ENCODE measurements at places on chromosomes 12 and 14.

DNA sequence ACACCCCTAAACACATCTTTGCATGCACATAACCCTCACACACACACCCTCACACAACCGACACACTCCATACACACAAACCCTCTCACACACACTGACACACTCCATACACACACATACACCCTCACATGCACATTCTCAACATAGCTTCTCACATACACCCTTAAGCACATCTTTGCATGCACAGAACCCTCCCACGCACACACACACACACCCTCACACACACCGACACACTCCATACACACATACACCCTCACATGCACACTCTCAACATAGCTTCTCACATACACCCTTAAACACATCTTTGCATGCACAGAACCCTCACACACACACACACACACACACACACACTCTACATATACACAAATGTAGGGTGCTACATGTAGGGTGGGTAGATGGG, 72.5 kb upstream of the NOS1 start:
- no peaks in the 10 kb centered on the region for H3K27me3 ChIP-seq
- no peak overlapping the region for H3K27ac ChIP-seq
- H3K4me1 ChIP-seq = no peaks in the 10 kb centered on the region

DNA sequence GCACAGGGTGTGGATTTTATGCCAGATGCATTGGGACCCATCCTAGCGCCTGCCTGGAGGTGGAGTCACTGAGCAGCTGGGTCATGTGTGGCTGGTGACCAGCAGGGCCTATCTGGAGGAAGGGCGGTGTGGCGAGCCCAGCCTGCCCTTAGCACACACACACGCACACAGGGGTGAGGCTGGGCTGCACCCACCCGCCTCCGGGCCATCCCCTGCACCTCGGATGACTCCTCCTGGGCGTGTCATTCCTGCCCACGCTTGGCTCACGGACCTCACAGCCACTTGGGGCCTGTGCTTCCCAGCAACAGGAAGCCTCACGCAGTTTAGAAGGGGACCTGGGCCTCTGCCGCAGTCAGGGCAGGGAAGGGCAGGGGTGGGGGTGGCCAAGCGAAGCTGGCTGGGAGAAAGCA, 36.2 kb upstream of the FZD10 start:
- DNase-seq = no peak
- no peaks in the 10 kb centered on the region for H3K4me1 ChIP-seq
- H3K36me3 ChIP-seq = no peaks in the 10 kb centered on the region
- H3K4me3 ChIP-seq = no peak overlapping the region

DNA sequence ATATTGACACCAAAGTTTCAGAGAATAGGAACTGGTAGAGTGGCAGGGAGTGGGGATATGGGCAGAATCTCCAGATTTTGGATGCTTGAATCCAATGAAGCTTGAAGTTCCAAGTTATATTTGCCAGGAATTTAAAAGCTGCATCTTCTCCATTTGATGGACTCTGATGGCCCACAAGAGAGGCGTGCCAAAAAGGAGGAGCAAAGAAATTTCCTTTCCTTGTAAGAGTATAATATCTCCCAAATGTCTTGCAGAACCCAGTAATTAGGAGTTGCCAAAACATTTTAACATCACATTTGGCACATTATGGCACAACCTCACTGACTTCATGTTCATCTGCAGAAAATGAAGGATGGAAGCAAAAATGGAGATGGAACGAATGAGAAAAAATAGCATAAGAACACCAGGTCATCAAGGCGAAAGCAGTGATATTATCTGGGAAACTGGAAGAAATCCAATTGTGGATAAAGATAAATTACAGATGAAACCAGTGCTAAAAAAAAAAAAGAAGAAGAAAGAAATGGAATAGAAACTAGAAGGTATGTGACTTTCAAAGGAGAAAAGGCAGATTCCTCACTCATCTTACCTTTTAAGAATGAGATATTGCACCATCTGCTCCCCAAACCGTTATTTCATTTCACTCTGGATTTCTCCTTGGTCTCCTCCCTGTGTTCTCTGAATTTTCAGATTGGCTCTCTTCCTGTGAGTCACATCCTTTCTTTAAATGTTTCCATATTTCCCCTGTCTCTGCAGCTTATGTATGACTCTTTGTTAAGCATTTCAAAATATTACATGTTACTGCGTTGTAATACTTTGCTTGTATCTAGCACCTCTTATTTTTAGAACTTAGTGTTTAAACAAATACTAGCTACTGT, 13.5 kb upstream of the FLRT2 start:
- H3K4me3 ChIP-seq = no peak overlapping the region
- H3K4me1 ChIP-seq = no peaks in the 10 kb centered on the region
- H3K27me3 ChIP-seq = no peaks in the 10 kb centered on the region
- no peaks in the 10 kb centered on the region for H3K36me3 ChIP-seq

GRCh38 chr12:53241623-53242412, 9.8 kb upstream of the RARG start:
- H3K36me3 ChIP-seq = no peaks in the 10 kb centered on the region
- peaks cover 4% of the 10 kb centered on the region for H3K4me1 ChIP-seq
- no peak overlapping the region for H3K27ac ChIP-seq
- peaks cover 2% of the 10 kb centered on the region for H3K27me3 ChIP-seq
- DNase-seq = no peak

DNA sequence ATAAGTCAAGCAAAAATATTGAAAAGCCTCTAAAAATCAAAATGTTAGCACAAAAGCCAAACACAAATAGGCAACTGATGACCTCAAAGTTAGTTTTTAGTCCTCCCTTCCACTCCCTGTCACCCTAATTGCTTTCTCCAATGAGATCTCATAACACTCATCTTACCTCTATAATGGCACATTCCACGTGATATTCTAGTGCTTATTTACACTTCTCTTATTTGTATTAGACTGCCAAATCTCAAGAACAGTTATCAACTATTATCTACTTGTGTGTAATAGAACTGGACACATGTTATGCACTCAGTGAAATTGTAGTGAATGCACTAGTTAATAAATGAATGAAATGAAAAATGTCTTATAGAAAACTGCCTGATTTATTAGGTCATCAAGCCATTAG, 55.5 kb upstream of the AVPR1A start:
- H3K27ac ChIP-seq = no peak overlapping the region
- H3K4me1 ChIP-seq = no peaks in the 10 kb centered on the region
- no peaks in the 10 kb centered on the region for H3K27me3 ChIP-seq
- no peaks in the 10 kb centered on the region for H3K36me3 ChIP-seq
- no peak for DNase-seq

GRCh38 chr14:103758059-103758776, 42.6 kb downstream of the ZFYVE21 start:
- no peak for DNase-seq
- H3K4me3 ChIP-seq = no peak overlapping the region
- H3K27me3 ChIP-seq = no peaks in the 10 kb centered on the region

GRCh38 chr12:78290606-78291345, 460.1 kb downstream of the NAV3 start:
- no peaks in the 10 kb centered on the region for H3K27me3 ChIP-seq
- no peaks in the 10 kb centered on the region for H3K4me1 ChIP-seq
- H3K36me3 ChIP-seq = no peaks in the 10 kb centered on the region
- DNase-seq = no peak

GRCh38 chr12:124551268-124552144, 15.9 kb downstream of the NCOR2 start:
- H3K27me3 ChIP-seq = no peaks in the 10 kb centered on the region
- no peaks in the 10 kb centered on the region for H3K36me3 ChIP-seq
- H3K4me1 ChIP-seq = peaks cover 54% of the 10 kb centered on the region
- H3K4me3 ChIP-seq = no peak overlapping the region
- H3K27ac ChIP-seq = no peak overlapping the region
- no peak for DNase-seq

DNA sequence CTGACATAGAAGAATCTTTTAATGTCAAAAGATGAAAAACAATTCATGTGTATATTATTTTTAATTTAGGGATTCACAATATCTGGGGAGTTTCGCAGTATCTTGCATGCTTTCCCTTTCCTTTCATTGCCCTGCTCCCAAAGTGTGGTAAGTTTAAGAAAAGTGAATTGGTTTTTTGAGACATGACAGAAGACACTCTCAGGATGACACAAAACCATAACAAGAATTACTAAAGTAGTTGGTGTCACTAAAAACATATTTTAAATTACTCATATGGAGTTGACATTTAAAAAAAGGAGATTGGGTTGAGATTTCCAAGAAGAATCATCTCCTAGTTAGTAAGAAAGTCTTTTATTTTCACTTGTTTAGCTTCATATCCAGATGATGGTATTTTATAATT, 5.1 kb upstream of the PCNX1 start:
- H3K36me3 ChIP-seq = no peaks in the 10 kb centered on the region
- H3K4me1 ChIP-seq = peaks cover 5% of the 10 kb centered on the region
- H3K27me3 ChIP-seq = no peaks in the 10 kb centered on the region
- DNase-seq = no peak

DNA sequence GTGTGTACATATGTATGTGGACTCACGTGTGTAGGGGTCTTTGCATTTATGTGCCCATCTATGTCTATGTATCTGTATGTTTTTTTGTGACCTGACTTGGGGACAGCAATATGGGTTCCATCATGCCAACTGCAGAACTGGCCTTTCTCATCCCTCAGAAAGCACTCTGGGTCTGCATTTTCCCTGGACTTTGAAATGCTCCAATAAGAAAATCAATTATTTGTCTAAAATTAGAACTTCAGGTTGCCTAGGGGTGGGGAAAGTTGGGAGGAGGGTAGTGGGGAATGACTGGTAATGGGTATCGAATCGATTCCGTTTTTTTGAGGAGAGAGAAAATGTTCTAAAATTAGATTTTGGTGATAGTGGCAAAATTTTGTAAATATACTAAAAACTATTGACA, 140.8 kb upstream of the NOS1 start:
- H3K4me1 ChIP-seq = no peaks in the 10 kb centered on the region
- no peak overlapping the region for H3K4me3 ChIP-seq
- no peaks in the 10 kb centered on the region for H3K27me3 ChIP-seq
- no peak overlapping the region for H3K27ac ChIP-seq
- no peak for DNase-seq

DNA sequence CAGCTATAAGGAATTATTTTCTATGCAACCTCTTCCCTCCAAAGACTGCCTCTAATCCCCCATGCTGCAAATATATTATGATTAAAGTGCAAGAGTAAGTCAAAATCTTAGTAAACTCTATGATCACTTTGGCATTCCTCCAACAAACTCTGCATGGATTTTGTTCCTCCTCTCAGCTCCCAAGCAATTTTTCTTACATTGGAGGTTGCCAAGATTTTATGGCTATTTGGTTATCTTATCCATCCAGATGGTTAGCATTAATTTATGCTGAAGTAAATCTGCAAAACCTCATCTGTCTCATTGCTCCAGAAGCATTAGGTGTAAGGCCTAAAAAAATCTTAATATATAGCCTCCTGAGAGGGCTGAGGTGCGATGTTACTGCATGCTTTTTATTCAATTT, 228.1 kb downstream of the CHST11 start:
- H3K27me3 ChIP-seq = no peaks in the 10 kb centered on the region
- no peaks in the 10 kb centered on the region for H3K36me3 ChIP-seq
- H3K4me3 ChIP-seq = no peak overlapping the region
- peaks cover 85% of the 10 kb centered on the region for H3K4me1 ChIP-seq
- no peak for DNase-seq

GRCh38 chr12:116066381-116067230, 210.9 kb downstream of the MED13L start:
- H3K27ac ChIP-seq = no peak overlapping the region
- DNase-seq = peak; percentile 80
- peaks cover under 1% of the 10 kb centered on the region for H3K4me1 ChIP-seq
- no peaks in the 10 kb centered on the region for H3K27me3 ChIP-seq
- H3K36me3 ChIP-seq = no peaks in the 10 kb centered on the region

GRCh38 chr14:99751539-99752485, 41.4 kb upstream of the EML1 start:
- H3K27ac ChIP-seq = no peak overlapping the region
- DNase-seq = no peak
- no peak overlapping the region for H3K4me3 ChIP-seq
- peaks cover 4% of the 10 kb centered on the region for H3K27me3 ChIP-seq
- H3K36me3 ChIP-seq = no peaks in the 10 kb centered on the region
- peaks cover 6% of the 10 kb centered on the region for H3K4me1 ChIP-seq

GRCh38 chr14:58118097-58118815, 33.8 kb downstream of the ARMH4 start:
- DNase-seq = no peak
- no peaks in the 10 kb centered on the region for H3K27me3 ChIP-seq
- H3K4me3 ChIP-seq = no peak overlapping the region

GRCh38 chr12:112575559-112576067, 156.9 kb downstream of the PTPN11 start:
- no peak overlapping the region for H3K4me3 ChIP-seq
- no peak for DNase-seq
- no peaks in the 10 kb centered on the region for H3K36me3 ChIP-seq
- H3K27me3 ChIP-seq = peaks cover 3% of the 10 kb centered on the region
- H3K4me1 ChIP-seq = no peaks in the 10 kb centered on the region

- H3K27ac ChIP-seq = no peak overlapping the region
- H3K27me3 ChIP-seq = peaks cover 2% of the 10 kb centered on the region
- no peaks in the 10 kb centered on the region for H3K36me3 ChIP-seq
- no peak overlapping the region for H3K4me3 ChIP-seq
- no peak for DNase-seq
- H3K4me1 ChIP-seq = peaks cover 6% of the 10 kb centered on the region
These were observed 17.0 kb upstream of the C14orf180 start for GRCh38 chr14:104562606-104563005.

GRCh38 chr14:100070310-100070709, 5.1 kb downstream of the EVL start:
- H3K4me1 ChIP-seq = peaks cover 81% of the 10 kb centered on the region
- peak; percentile 31 for DNase-seq
- H3K4me3 ChIP-seq = peak overlapping the region; percentile 2
- no peaks in the 10 kb centered on the region for H3K27me3 ChIP-seq
- H3K27ac ChIP-seq = peak overlapping the region; percentile 89

DNA sequence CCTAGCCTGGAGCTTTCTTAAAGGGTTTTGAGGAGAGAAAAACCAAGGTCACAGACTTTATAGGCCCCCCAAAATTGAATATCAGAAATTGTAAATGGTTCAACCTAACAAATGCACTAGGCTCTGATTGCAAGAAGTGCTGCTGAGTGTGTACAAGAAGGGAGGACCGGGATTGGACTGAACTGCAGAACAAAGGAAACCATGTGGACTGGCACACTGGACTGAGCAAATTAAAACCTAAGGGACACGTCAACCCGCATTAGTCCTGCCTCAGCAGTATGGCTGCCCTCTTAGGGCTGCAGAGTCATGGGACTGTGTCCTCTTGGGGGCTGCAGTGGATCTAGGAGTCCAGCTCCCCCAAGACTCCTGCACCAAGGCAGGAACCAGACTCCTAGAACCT, 842 bp upstream of the CISTR start:
- peaks cover 43% of the 10 kb centered on the region for H3K4me1 ChIP-seq
- H3K36me3 ChIP-seq = no peaks in the 10 kb centered on the region
- peaks cover 9% of the 10 kb centered on the region for H3K27me3 ChIP-seq
- no peak for DNase-seq
- no peak overlapping the region for H3K27ac ChIP-seq
- H3K4me3 ChIP-seq = no peak overlapping the region

DNA sequence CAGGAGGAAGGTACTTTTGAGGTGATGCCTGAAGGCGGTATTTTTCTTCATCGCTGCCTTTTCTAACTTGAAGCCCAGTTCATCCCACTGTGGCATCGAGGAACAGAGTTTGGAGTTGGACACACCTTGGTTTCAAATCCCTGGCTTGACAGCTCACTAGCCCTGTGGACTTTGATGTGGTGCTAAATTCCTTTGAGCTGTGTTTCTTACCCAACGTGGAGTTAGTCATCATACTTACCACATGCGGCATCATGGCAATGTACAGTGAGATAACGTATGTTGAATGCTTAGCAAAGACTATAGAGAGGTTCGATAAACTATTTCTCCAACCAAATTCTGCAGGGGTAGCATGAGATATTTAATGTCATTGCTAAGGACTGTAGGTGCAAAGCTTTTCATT, 3.4 kb downstream of the PLEKHG3 start:
- no peaks in the 10 kb centered on the region for H3K27me3 ChIP-seq
- H3K36me3 ChIP-seq = no peaks in the 10 kb centered on the region
- H3K27ac ChIP-seq = peak overlapping the region; percentile 77
- H3K4me1 ChIP-seq = peaks cover 77% of the 10 kb centered on the region
